ENCODE measurements at places on chromosomes 7 and 10. TPM values are rescaled to one million over a fixed set of nuclear protein-coding genes. Genes with fewer than 3 reads are reported as not detected.

The HPSE2 gene
- total RNA-seq, result not detected

The ZDHHC6 gene
- 25.5 TPM for total RNA-seq

DNA sequence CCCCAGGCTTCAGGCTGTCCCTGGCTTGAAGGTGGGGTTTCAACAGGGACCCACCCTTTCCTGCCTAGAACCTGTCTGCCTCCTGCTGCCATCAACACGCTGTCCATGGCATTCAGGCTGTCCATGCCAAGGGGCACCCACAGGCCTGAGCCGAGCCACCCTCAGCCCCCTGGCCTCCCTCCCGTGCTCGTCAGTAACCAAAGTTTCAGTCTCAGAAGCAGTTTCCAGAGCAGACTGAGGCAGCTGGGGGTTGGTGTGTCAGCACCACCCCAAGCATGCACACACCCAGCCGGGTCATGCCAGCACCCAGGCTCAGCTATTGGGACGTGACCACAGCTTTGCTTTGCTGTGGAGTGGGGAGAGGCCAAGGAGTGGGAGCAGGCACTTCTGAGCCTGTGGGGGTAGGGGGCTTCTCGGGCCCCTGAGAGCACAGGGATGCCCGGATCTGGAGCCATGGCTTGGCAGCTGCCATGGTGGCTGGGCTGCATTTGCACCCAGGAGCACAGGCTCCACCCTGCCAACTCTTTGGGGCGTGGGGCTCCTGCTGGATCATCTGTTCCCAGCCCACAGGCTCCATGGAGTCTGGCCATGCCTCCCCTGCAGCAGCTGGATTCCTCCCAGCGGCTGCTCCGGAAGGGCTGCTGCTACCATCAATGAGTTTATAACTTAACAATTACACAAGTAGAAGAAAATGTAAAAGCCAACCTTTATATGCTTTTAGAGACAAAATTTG lies 314.5 kb upstream of the SEMA3C start:
- H3K27ac ChIP-seq, result no peak overlapping the region
- no peak for DNase-seq
- H3K36me3 ChIP-seq, result no peaks in the 10 kb centered on the region
- H3K27me3 ChIP-seq, result peaks cover 2% of the 10 kb centered on the region
- H3K4me1 ChIP-seq, result no peaks in the 10 kb centered on the region
- H3K4me3 ChIP-seq, result no peak overlapping the region

The GPR15LG gene
- total RNA-seq, result not detected

The AS3MT gene
- total RNA-seq, result 3.7 TPM

- no peak overlapping the region for H3K4me3 ChIP-seq
- H3K27me3 ChIP-seq, result no peaks in the 10 kb centered on the region
- H3K4me1 ChIP-seq, result peaks cover 9% of the 10 kb centered on the region
- peaks cover 16% of the 10 kb centered on the region for H3K36me3 ChIP-seq
Measured at GRCh38 chr7:98202367-98203195, 8.7 kb upstream of the BHLHA15 start.

DNA sequence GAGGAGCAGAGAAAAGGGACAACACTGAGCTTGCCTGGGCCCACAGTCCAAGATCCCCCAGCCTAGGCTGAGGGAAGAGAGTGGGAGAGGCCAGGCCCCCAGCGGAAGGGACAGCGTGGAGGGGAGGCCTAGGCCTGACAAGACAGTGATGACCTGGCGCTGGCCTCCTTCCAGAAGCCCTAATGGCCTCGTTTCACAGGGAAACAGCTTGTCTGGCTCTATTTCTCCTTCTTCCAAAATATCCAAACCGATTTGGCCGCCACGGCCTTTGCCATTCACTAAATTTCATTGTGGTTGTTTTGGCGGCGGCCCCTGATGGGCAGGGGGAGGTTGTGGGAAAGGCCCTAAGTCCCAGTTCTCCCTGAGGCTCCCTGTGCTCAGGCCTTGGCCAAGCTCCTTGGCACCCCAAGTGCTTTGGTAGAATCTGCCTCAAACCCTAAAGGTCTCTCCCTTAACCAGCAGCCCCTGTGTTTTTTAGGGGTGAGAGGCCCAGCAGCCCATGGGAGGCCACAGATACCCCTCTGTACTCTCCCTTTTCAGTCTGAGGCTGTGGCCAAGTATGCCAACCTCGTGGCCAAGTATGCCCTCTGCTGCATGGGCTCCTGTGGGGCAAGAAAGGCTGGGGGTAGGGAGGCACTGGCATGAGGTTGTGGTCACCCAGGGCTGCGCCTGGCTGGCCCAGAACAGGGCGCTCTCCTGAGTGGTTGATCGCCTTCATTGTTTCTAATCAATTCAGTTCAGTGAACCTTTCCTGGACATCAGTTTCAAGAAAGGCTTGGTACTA lies 37.3 kb downstream of the PAX2 start:
- H3K27me3 ChIP-seq, result peaks cover 66% of the 10 kb centered on the region
- H3K36me3 ChIP-seq, result peaks cover 10% of the 10 kb centered on the region
- no peak overlapping the region for H3K27ac ChIP-seq
- no peak overlapping the region for H3K4me3 ChIP-seq

DNA sequence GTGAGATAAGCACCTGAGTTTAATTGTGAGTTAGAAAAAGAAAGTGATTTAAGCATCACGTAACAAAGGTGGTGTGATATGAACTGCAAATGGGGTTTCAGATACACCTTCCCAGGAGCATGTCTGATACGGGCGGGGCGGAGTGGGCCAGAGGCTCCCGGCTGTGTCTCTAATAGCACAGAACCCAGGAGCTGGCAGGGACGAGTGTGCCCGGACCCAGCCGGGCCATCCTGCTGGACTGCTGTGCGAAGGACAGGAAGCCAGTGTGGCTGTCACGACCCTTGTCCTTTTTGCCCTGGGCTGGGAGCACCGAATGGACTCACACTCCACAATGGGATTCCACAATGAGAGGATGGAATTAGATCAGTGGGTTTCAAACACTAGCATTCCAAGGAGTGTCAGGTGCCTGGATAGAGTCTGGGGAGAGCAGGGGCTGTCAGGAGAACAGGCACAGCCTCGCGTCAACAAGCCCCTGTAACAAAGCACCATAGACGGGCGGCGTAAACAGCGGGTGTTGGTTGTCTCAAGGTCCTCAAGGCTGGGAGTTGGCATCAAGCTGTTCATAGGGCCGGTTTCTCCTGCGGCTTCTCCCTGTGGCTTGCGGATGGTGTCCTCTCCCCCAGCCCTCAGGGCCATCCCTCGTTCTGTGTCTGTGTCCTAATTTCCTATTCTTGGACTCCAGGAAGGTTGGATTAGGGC lies 242.6 kb upstream of the PITRM1 start:
- no peak overlapping the region for H3K27ac ChIP-seq
- peaks cover 3% of the 10 kb centered on the region for H3K27me3 ChIP-seq

DNA sequence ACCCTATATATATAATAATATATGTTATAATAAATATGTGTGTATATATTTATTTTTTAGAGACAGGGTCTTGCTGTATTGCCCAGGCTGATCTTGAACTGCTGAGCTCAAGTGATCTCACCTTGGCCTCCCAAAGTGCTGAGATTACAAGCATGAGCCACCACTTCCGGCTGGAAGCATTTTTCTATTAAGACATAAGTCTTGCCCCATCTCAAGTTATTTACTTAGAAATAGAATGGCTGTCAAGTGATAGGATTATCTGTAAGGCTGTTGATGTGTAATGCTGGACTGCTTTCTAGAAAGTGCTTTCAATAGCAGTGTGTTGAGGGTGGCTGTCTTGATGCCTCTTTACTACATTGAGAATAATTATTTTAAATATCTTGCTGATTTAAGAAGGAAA lies 65.2 kb downstream of the ZMYND11 start:
- H3K4me1 ChIP-seq, result peaks cover 14% of the 10 kb centered on the region
- no peak overlapping the region for H3K27ac ChIP-seq
- H3K36me3 ChIP-seq, result peaks cover 1% of the 10 kb centered on the region
- DNase-seq, result no peak
- H3K27me3 ChIP-seq, result no peaks in the 10 kb centered on the region
- H3K4me3 ChIP-seq, result no peak overlapping the region

GRCh38 chr10:78576276-78576675 lies 492.5 kb upstream of the ZMIZ1 start:
- H3K4me3 ChIP-seq, result no peak overlapping the region
- DNase-seq, result no peak
- peaks cover under 1% of the 10 kb centered on the region for H3K27me3 ChIP-seq
- H3K4me1 ChIP-seq, result peaks cover 19% of the 10 kb centered on the region

- DNase-seq, result no peak
- peak overlapping the region; percentile 57 for H3K27ac ChIP-seq
- peaks cover 6% of the 10 kb centered on the region for H3K36me3 ChIP-seq
Measured at GRCh38 chr7:2104107-2104710, 128.5 kb downstream of the MAD1L1 start.

The LOXL4 gene
- 3.2 TPM for total RNA-seq

- H3K27me3 ChIP-seq, result no peaks in the 10 kb centered on the region
- peaks cover 54% of the 10 kb centered on the region for H3K4me1 ChIP-seq
- H3K4me3 ChIP-seq, result no peak overlapping the region
- DNase-seq, result no peak
- H3K27ac ChIP-seq, result peak overlapping the region; percentile 91
- no peaks in the 10 kb centered on the region for H3K36me3 ChIP-seq
Measured at GRCh38 chr7:95549818-95550529, 46.3 kb downstream of the PDK4 start.

- peaks cover 22% of the 10 kb centered on the region for H3K27me3 ChIP-seq
- no peaks in the 10 kb centered on the region for H3K36me3 ChIP-seq
- H3K4me3 ChIP-seq, result no peak overlapping the region
- H3K4me1 ChIP-seq, result no peaks in the 10 kb centered on the region
- DNase-seq, result no peak
- H3K27ac ChIP-seq, result no peak overlapping the region
Measured at GRCh38 chr10:80697926-80698325, 160.2 kb downstream of the SH2D4B start.

DNA sequence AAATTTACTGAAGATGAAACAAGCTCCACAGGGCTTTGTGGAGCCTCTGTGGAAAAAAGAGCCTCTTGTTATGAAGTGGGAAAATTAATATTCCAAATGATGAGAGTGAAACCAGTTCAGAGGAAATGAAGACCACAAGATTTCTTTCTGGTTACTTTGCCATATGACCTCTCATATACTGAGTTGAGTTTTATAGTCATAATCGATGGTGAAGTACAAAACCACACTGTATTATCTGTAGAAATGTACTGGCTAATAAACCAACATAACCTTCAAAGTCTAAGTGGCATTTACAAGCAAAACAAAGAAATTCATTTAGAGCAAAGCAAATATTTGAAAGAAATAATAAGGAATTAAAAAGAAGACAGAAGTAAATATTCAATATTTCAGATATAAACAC lies 662.6 kb upstream of the ZWINT start:
- H3K4me3 ChIP-seq, result no peak overlapping the region
- H3K4me1 ChIP-seq, result no peaks in the 10 kb centered on the region
- DNase-seq, result no peak
- H3K27ac ChIP-seq, result no peak overlapping the region
- no peaks in the 10 kb centered on the region for H3K36me3 ChIP-seq
- no peaks in the 10 kb centered on the region for H3K27me3 ChIP-seq

DNA sequence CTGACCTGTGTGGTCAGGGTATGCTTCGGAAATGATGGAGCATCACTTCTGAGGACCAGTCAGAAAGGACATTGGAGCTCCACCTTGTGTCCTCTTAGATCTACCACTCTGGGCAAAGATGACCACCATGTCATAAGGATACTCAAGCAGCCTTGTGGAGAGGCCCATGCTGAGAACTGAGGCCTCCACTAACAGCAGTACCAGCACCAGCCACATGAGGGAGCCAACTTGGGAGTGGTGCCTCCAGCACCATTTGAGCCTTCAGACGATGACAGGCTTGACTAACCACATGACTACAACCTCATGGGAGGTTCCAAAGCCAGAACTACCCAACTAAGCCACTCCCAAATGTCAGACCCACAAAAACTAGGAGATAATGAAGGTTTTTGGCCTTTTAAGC lies 116.0 kb downstream of the NPTX2 start:
- peaks cover 7% of the 10 kb centered on the region for H3K4me1 ChIP-seq
- H3K36me3 ChIP-seq, result no peaks in the 10 kb centered on the region
- H3K4me3 ChIP-seq, result no peak overlapping the region
- H3K27ac ChIP-seq, result no peak overlapping the region
- DNase-seq, result no peak

GRCh38 chr7:131211500-131211899 lies 116.2 kb upstream of the MKLN1 start:
- H3K36me3 ChIP-seq, result no peaks in the 10 kb centered on the region
- H3K4me3 ChIP-seq, result no peak overlapping the region
- no peaks in the 10 kb centered on the region for H3K4me1 ChIP-seq
- peaks cover 12% of the 10 kb centered on the region for H3K27me3 ChIP-seq
- no peak for DNase-seq

The NME8 gene
- total RNA-seq, result not detected

DNA sequence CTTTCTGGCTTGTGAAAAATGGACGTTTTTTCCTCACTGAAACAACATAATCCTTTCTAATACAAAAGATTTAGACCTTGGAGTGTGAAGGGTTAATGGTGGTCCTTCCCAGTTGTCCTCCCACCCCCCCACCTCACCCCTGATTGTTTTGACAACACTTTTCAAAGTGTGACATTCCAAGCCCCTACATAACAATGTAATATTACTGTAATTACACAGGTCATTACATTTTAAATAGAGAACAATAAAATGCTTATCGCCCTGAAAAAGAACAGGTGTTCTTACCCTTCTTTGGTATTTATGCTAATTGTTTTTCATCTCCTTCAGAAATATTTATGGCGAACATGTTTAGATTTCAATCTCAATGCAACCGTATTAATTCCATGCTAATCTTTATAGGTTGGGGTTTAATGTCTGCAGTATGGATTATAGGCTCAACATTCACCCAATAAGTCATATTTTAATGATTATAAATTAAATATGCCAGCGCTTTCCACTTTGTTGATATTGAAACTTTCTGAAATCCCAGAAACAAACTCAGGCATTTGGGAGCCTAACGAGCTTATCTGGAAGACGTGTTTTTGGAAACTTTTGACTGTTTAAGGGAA lies 5.0 kb downstream of the TCF7L2 start:
- H3K36me3 ChIP-seq, result peaks cover 8% of the 10 kb centered on the region
- H3K4me3 ChIP-seq, result peak overlapping the region; percentile 87
- no peak for DNase-seq
- H3K27me3 ChIP-seq, result no peaks in the 10 kb centered on the region

DNA sequence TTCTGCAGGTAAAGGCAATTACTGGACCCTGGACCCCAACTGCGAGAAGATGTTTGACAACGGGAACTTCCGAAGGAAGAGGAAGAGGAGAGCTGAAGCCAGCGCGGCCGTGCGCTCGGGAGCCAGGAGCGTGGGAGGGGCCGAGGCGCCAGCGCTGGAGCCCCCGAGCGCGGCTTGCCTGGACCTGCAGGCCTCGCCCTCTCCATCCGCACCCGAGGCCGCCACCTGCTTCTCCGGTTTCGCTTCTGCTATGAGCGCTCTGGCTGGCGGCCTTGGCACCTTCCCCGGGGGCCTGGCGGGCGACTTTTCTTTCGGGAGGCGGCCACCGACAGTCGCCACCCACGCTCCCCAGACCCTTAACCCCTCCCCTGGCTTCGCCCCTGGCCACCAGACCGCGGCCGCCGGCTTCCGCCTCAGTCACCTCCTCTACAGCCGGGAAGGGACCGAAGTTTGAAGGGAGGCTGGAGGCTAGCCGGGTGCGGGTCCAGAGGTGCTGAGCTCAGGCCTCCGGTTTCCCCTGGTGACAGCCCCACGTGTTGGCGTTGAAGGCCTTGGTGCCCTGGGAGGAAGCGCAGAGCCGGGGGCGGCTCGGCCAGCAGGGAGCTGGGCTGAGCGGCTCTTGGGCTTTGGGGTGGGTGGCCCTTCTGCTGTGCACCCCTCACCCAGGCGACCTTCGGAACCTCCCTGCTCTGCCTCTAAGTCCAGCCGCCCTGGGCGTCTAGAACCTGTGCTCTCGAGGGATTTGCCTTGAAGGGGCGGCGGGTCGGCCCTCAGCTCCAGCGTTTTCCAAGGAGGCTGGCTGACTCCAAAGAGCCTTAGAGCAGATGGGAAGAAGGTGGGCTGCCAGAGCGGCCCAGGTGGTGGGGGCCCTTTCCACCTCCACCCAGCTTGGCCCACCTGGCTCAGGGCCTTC lies 1.8 kb downstream of the FOXI2 start:
- H3K27me3 ChIP-seq, result peaks cover 48% of the 10 kb centered on the region
- no peaks in the 10 kb centered on the region for H3K36me3 ChIP-seq
- H3K4me1 ChIP-seq, result peaks cover 8% of the 10 kb centered on the region
- H3K4me3 ChIP-seq, result no peak overlapping the region
- no peak overlapping the region for H3K27ac ChIP-seq

Data from chondrocyte (in vitro differentiated cells).